ENCODE measurements at places on chromosomes 3 and 15.
A peak's percentile ranks its signal among the peaks of the same experiment; 100 is the strongest.

DNA sequence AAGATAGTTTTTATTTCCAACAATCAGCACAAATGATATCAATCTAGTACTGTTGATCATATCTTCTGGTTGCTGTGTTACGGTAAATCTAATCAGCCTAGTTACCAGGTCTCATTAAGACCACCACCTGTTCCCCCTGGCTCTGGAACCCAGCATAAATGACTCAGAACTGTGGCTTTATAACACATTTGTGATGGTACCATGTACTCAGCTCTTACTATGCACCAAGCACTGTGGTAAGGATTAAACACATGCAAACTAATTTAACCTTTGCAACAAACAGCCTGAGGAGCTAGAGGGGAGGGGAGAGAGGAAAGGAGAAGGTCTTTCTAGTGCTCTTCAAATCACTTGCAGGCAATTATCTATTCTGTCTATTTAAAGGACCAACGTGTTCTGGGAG, 173.9 kb upstream of the LMCD1 start:
- no peak for DNase-seq

- no peak for DNase-seq
Measured at GRCh38 chr15:72820278-72820677, 36.7 kb upstream of the ADPGK start.

DNA sequence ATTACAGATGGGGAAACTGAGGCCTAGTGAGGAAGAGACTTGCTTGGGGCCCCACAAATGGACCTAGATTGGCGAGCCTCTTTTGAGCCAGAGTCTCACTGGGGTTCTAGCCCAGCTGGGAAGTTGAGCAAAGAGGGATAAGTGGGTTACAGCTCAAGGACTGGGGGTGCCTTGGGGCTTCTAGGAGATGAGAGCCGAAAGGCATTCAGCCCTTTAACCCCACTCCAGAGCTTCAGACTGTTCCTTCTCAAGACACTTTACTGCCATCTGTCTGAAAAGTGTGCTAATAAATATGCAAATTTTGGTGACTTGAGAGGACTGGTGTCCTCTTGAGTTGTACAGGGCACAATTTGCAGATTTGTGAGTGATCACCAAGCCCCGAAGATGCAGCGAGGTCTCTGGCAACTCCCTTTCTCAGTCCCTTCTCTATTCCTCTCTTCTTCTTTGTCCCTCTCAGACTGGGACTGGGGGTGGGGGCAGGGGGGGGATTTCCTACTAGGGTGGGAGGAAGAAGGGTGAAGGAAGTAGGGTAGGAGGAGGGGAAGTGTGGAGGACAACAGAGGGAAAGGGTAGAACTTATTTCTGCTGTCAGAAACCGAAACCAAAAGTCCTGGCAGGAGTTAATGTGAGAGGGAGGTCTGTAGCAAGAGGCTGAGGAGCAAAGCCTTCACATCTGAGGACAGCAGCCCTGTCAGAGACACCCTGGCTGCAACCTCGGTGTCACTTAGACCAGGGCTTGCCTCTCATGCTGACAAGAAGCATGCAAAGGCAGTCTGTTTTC, 16.2 kb upstream of the ANKDD1A start:
- DNase-seq: peak; percentile 71

DNA sequence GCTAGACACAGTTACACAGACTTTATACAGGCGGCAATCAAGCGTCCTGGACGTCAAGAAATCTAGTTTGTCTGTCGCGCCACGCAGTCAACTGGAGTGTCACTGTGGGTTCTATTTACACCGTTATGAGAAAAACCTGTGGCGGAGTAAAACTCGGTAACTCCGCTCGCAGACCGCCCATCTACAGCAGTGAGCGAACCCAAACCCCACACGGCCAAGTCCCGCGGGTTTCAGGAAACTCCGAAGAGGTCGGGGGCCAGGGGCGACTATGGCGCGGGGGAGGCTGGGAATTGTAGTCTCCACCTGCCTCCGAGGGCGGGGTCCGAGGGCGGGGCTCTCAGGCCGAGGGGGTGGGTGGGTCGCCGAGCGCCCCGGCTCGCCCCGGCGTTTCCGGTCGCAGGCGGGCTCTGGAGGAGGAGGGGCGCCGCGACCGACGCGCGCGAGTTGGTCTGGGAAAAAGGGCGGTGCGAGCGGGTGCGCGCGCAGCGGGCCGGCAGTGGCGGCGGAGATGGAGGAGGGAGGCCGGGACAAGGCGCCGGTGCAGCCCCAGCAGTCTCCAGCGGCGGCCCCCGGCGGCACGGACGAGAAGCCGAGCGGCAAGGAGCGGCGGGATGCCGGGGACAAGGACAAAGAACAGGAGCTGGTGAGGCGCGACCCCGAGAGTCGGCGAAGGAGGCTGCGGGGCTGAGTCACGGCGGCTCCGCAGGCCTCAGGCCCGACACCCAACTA, at the start of gene PSMD2:
TSS of gene PSMD2 (plus strand) at position 483 of the 729 bp plus-strand sequence. CDS start at position 509, 26 bp downstream.
- DNase-seq: peak; percentile 98

GRCh38 chr3:112818289-112818688, 28.4 kb downstream of the CD200R1L start:
- DNase-seq: no peak

DNA sequence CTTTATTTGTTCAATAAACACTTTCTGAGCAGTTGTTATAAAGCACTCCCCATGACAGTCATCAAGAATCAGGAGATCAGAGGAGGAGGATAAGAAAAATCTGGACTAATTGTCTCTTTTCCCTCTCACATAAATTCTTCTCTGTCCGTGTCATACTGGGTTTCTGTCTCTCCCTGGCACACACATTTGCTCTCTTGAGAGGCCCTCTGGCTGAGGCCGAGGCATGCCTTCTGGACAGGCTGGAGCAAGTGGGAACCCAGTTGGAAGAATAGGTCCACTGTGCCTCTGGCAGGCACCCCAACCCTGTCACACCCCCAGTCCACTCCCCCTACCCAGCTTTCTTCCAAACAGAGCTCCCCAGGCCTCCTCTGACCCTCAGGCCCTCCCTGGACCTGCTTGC, 315.8 kb downstream of the UACA start:
- no peak for DNase-seq

GRCh38 chr3:47961036-47961435, 55.2 kb downstream of the MAP4 start:
- no peak for DNase-seq

GRCh38 chr3:141229132-141229531, 2.5 kb upstream of the PXYLP1 start:
- peak; percentile 49 for DNase-seq
